ENCODE measurements at places on chromosomes 5 and 9.

DNA sequence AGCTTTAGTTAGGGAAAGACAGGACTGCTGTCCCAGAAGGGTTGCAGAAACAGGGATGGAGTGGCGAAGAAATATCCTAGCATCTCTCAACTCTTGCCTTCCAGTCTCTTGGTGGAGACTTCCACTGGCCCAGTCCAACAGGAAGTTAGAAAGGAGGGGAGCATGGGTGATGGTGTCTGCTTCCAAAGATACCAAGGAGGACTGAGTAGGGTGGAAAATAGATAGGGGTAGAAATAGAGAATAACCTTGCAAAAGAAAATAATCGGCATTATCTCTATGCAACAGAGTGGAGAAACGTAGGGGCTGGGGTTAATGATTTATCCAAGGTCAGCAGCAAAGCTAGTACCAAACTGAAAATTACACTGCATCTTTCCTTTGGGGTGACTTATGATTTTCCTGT lies 242.3 kb downstream of the PSAT1 start:
- no peak for DNase-seq

DNA sequence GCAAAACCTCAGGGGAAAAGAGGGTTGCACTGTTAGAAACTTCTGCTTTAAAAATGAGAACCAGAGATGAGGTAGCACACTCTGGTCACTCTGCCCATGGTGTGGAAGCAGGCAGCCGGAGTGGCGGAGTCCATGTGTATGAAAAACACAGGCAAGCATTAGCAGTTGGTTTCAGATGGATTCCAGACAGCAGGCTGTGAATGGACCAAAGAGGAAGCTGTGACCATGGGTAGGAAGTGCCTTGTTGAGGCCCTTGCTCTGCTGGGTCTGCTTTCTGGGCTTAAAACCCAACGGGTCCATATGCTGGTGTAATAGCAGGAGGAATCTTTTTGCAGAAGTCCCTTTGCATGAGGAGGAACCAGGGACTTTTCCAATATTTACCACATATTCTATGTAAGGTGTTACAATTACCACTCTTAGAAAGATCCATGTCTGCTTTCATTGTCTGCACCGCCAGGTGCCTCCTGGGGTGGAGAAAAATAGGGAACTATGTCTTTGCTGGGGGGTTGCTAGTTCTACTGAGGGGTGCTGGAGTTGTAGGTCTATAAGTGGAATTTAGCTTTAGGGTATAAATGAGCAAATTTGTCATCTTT lies 77.0 kb downstream of the ANKRD55 start:
- no peak for DNase-seq

GRCh38 chr9:371349-371748 lies 156.7 kb downstream of the DOCK8 start:
- no peak for DNase-seq

DNA sequence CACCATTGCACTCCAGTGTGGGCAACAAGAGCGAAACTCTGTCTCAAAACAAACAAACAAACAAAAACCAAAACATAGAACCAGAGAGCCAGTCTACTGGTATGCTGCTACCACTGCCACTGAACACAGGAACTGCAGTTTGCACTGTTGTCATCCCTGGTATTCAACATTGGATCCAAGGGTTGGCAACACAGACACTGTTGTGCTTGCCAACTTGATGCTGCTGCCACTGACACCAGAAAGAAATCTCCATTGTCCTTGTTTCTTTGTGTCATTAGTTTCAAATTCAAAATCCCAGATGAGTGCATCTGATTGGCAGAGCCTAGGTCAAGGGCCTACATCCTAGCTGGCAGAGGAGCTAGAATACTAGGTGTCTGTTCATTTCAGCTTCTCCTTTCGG lies 16.2 kb downstream of the HINT1 start:
- no peak for DNase-seq

DNA sequence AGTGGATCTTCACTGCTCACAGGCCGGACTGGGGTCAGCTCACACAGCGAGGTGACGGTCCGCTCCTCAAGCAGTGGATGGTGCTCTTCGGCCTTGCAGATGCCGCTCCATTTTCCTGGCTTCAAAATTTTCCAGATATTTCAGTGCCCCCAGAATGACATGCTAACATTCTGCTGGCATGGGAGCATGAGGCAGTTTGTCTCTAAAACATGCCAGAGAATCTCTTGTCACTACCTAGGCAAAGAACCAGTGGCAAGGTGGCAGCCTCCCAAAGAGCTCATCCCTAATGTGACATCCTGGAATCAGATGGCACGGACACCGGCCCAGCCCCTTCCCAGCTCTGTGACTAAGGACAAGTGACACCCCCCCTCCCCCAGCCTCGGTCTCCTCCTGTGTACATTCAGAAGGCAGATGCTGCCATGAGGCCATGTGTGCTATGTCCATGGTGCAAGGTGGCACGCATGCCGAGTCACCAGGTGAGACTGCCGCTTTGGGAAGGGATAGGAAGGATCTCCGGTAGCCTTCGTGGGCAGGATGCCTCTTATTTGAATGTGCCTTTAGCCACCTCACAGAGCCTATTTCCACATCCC lies 2.7 kb downstream of the S1PR3 start:
- no peak for DNase-seq

DNA sequence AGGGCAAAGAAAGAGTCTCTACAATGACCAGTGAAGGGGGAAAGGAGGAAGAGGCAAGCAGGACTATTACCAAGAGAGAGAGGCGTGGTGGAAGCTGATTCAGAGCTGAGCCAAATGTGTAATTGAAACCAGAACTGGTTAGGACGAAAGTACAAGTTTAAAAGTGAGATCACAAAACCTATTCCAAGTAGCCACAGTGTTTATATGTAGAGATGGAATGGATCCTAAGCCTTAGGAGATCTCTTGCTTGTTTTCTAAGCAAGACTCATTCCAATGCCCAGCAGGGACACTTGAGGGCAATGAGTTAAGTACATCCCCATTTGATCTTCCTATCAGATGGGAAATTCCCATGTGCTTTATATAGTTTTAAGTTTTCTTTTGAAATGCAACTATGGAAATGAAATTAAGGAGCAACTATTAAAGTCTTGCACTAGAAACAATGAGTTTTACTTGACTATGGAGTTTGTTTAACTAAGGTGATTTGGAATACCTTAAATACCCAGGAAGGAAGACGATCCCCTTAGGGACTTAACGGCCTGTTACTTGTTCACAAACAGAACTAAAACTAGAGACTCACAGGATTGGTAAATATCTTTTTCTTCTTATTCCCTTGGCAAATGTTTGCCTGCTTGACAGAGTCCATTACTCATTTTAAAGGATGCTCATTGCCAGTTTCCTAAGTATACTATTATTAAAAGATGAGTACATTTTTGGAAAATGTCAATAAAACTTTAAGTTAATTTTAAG lies 51.1 kb upstream of the SNX2 start:
- no peak for DNase-seq

DNA sequence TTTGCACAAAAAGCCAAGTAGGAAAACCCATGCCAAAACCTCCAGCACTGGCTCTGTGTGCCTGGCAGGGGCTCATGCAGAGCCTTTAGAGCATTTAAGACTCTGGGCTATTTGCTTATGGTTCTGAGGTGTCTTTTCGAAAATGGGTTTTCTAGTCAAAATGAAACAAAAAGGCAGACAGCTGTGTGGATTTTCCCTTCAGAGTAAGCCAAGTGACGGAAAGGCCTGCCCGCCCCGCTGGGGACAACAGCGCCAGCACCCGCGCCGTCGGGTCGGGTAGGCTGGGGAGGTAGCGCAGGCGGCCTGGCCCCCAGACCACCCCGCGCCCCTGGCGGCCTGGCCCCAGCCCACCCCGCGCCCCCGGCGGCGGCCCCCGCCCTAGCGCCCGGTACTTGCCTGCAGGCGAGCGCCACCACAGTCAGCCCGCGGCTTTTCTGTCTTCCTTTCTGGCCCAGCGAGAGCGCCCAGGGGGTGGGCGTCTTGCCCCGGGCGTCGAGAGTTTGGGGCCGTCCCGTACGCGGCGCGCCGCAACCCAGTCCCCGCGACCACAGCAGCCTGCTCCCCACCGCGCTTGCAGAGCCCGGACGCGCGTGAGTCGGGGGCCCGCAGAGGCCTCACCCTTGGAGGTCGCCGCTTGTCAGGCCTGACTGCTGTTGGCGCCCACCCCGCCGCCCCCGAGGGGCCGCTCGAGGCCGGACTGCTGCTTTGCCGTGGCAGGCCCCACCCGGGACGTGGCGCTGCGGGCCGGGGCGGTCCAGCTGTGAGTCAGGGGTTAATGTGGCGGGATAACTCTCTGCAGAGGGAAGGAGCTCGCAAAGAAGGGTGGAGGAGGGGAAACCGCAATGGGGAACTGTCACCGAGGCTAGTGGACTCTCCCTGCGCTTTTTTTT lies at the start of gene TICAM2:
Gene TICAM2, minus strand, starts transcription at position 779 of the 890 bp plus-strand sequence. CDS start 21,223 bp downstream, outside the sequence.
- no peak for DNase-seq

- DNase-seq, result no peak
Measured at GRCh38 chr5:69305512-69305911, 27.1 kb downstream of the CCDC125 start.

DNA sequence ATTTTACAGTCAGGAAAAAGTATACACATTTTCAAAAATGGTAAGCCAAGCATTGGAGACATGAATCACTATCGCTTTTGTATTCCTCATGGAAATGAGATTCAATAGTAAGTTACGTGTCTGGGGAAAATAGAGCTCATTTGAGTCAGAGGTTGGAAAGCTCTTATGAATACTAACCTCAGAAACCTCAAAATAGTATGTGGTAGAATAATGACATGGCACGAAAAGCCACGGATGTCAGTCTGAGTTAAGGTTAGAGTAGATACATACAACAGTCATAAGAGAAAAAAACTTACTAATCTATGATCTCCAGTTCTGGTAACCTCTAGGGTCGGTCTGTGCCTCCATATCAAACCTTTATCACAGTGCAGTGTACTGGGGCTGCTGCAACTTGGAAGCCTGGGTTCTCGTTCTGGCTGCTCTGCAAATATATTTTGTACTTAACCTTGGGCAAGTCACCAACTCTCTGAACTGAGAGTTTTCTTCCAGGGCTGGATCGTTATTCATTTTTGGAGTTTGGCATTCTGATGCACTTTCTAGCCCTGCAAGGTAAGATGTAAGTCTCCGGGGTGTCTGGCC lies 31.8 kb downstream of the MAP1B start:
- no peak for DNase-seq

GRCh38 chr5:127492854-127493738 lies 24.3 kb upstream of the PRRC1 start:
- DNase-seq, result no peak
